NCI-H2081 (cell line): ENCODE measurements at places on chromosomes 6 and 20.
A peak's percentile ranks its signal among the peaks of the same experiment; 100 is the strongest.

DNA sequence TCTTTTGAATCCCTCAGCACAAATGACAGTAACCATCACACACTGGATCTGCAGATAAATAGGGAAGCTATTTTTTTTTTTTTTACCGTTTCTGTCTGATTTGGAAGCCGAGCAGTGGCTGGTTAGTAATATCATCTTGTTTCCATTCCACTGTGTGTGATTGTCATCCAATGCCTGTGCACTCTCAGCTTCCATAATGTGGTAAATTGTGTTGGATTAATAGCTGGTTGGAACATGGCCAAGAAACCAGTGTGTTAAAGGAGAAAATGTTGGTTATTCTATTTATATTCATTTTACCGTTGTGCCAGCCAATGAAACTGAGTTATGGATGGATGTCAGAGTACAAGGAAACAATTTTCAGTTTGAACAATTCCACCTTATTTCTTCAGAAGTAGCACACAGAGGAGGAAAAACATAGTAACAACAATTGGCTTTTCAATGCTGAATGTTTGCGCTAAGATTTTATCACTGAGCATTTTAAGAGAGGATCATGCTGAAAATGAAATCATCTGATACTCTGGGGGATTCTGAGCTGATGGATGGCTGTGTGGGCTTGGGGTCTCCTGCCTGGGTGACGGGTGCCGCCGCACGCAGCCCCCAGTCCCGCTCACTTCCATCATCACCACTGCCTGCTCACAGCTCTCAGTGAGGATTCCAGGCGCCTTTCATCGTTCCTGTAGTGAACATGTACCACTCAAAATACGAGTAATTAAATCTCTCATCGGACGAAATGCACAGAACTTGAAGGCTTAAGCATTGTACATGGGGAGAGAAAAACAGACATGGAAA lies 40.7 kb upstream of the EXOC2 start:
- DNase-seq: peak; percentile 61

- peak; percentile 65 for DNase-seq
Measured at GRCh38 chr20:37882961-37883712, 19.8 kb upstream of the VSTM2L start.

GRCh38 chr6:78231002-78231401 lies 578.2 kb downstream of the MEI4 start:
- no peak for DNase-seq

- no peak for DNase-seq
Measured at GRCh38 chr6:849075-849506, 156.2 kb upstream of the EXOC2 start.

DNA sequence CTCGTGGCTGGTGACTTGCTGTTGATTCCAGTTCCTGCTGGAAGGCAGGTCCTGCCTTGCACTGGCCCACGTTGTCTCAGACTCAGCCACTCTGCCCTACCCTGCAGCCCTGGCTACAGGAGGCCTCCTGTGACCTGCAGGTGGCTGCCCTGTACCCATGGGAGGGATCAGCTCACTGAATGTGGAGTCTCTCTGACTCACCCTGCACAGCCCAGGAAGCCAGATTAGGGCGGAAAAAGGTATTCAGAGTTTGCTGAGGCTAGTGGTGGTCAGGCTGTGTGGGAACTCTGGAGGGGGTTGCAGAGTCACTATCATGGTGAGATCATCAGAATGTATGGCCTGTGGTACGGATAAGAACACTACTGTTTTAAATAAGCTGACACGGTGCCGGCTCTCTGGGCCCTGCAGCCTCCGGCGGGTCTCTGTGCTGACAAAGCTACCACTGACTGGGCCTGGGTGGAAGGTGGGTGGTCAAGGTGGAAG lies 24.7 kb upstream of the PYGB start:
- no peak for DNase-seq

GRCh38 chr6:73107016-73107415 lies 118.3 kb downstream of the KHDC1L start:
- DNase-seq: no peak

- DNase-seq: no peak
Measured at GRCh38 chr6:10837622-10837994, 731 bp downstream of the MAK start.

DNA sequence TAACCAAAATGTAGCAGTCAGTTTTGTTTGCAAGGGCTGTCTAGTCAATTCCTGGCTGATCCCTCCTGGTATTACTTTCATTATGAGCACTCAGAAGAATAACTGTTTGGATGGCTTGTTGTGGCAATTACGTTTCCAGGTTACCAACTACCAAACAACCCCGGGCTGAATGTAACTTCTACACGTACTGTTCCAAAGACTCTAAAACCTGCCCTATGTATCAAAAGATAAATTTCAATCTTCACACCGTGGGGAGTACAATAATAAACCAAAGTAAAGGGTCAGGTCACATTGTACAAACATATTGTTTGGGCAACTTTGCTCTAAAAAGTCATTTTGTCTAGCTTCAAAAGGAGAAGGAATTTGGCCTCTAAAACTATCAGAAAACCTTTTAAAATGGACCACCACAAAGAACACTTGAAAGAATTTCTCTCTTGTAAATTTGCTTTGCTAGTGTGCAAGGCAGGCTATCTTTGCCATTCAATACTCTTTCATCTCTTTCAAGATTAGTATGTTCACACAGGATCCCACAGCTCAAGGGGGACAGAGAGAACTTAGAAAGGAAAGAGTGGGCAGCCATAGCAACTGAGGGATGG lies 27.6 kb downstream of the DCDC2 start:
- DNase-seq: peak; percentile 22

- DNase-seq: no peak
Measured at GRCh38 chr6:117448011-117448410, 22.3 kb upstream of the ROS1 start.

GRCh38 chr20:14632906-14633305 lies 295.5 kb upstream of the FLRT3 start:
- DNase-seq: no peak

GRCh38 chr6:39804466-39805065 lies 12.4 kb downstream of the DAAM2 start:
- DNase-seq: no peak

DNA sequence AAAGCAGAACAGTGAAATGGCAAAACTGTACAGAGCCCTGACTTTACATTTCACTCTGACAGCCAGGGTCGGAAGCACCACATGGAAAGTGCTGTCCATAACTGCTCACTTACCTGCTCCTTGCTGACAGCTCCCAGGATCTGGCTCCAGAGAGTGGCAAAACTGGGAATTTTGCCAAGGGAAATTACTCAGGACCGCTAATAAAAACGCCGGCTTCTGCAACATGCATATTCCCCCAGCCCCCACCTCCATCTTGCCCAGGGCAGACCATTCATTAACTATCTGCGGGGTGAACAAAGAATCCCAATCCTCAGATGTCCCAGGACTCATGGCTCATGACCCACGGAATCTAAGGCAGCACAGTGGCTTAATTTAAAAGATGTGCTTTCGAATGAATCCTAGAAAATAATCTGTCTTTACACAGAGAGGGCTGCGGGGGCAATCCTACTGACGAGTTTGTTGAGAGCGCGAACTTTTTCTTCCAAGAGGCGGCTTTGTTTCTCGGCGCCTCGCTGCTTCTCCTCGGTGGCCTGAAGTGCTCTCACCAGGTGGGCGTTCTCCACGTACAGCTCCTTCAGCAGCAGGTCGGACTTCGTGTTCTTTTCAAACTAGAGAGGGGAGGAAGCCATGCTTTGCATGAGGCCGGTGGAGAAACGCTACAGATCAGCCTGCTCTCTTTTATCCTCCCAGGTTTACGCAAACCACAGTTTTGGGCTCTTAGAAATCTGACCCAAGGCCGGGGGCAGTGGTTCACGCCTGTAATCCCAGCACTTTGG lies 45.8 kb downstream of the GINS1 start:
- peak; percentile 55 for DNase-seq

DNA sequence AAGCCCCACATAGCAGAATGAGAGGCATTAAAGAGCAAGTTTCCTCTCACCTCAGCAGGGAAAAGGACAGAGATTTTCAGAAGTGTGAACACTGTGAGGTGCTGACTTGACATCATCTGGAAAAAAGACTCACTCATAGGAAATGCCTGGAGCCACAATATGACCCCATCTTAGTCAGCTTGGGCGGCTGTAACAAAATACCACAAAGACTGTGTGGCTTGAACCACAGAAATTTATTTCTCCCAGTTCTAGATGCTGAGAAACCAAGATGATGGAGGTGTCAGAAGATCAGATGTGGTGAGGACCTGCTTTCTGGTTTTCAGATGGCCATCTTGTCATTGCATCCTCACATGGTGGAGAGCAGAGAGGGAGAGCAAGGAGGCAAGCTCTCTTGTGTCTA lies 253.1 kb downstream of the ADGB start:
- no peak for DNase-seq

- peak; percentile 11 for DNase-seq
Measured at GRCh38 chr6:10271982-10272381, 142.9 kb downstream of the TFAP2A start.

- DNase-seq: no peak
Measured at GRCh38 chr6:6518631-6519427, 69.7 kb upstream of the LY86 start.

- DNase-seq: no peak
Measured at GRCh38 chr6:30922447-30922852, 8.4 kb downstream of the VARS2 start.

DNA sequence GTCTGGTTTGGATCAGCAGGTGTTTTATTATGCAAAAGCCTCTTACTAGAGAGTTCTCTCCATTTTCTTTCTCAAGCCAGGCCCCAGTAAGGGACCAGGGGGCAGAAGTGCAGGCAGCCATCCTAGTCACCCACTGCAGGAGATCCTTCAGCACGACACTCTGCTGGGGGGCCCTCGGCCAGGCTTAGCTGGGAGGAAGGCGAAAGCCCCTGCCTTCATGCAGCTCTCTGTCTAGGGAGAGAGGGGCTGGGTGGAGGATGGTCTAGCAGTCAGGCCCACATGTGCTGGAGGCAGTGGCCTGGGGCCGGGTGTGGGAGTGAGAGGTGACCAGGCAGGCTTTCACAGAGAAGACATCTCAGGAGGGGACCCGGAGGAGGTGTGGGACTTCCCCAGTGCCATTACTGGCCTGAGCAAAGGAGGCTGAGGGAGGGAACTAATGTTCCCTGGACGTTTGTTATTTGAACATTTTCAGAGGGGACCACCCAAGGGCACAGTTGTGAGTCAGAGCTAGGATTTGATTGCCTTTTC lies 33.5 kb upstream of the VSTM2L start:
- no peak for DNase-seq

DNA sequence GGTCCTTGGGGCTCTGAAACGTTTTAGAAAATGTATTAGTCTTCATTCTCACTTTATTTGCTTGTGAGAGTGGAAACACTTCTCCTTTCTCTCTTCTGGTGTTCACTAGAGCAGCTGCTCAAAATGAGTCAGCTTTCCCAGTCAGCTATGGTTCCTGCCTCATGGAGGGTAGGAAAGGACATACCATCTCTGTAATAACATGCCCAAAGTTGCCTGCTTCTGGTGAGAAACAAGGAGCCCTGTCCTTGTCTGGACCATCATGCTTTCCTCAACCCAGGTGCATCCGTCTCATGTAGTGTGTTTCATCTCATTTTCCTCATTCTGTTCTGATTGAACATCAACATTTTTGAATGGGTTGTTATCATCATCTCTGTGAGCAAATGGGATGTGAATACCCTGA lies 17.1 kb upstream of the TINAG start:
- DNase-seq: no peak

- DNase-seq: no peak
Measured at GRCh38 chr20:6028818-6029217, 25.0 kb downstream of the LRRN4 start.

DNA sequence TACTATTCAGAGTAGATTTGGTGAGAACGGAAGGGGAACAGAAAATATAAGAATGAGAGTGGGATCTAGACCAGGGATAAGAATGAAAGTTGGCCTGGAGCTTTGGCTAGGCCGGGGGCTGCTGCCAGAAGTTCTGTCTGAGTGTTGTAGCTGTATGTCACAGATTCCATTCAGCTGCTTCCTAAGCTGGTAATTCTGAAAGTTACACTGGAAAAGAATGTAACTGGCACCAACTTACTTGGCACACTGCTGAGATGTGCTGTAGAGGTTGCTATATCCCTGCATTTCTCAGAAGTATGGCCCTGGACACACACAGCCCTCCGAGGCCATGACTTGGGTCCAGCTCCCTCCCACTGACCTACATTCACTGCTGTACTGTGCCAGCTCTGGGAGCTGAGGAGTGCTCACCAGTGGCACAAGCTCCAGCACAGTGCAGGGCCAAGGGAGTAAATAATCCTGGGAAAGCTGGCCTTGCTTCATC lies 25.8 kb upstream of the TMEM217 start:
- no peak for DNase-seq

GRCh38 chr20:60016406-60016805 lies 58.2 kb downstream of the CDH26 start:
- DNase-seq: no peak

DNA sequence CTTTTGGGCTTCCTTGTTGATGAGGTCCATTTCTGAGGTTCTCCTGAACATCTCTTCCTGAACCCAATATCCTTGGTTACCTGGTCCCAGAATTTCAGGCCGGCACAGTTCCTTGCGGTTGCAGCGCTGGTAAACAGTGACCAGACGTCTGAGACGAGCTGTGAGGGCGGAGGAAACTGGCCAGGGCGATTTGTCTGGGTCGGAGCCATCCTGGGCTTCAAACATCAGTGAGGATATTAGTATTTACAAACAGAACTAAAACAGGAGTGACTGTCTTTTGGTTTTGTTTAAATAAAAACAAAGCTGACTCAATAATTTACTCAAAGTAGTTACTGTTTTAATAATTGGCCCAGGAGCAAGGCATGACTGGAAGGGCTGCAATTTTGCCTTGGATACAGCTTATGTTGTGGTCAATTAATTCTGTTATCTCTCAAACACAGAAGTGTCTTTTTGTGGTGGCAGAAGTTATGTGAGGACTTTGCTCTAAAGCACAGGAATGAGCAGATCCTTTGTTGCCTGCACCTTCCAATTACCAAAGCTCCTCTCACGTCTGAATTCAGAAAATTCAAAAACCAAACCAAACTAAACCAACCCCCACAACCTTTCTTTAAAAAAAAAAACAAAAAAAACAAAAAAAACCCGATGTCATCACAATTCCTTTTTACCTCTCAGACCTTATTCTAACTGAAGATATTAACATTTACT lies 58.7 kb upstream of the EMILIN3 start:
- no peak for DNase-seq

- DNase-seq: no peak
Measured at GRCh38 chr6:112173221-112173804, 81.1 kb downstream of the LAMA4 start.

- peak; percentile 13 for DNase-seq
Measured at GRCh38 chr6:32203426-32204267, 11.2 kb upstream of the GPSM3 start.

- no peak for DNase-seq
Measured at GRCh38 chr20:22507240-22507961, 77.0 kb downstream of the FOXA2 start.
